Dermis blood vessel endothelial cell (primary cell): ENCODE measurements at places on chromosomes 12 and 14. TPM values are rescaled to one million over a fixed set of nuclear protein-coding genes. Genes with fewer than 3 reads are reported as not detected.
A peak's percentile ranks its signal among the peaks of the same experiment; 100 is the strongest.

Gene ATN1
- 12.1 and 18.7 TPM in 2 replicates for total RNA-seq

DNA sequence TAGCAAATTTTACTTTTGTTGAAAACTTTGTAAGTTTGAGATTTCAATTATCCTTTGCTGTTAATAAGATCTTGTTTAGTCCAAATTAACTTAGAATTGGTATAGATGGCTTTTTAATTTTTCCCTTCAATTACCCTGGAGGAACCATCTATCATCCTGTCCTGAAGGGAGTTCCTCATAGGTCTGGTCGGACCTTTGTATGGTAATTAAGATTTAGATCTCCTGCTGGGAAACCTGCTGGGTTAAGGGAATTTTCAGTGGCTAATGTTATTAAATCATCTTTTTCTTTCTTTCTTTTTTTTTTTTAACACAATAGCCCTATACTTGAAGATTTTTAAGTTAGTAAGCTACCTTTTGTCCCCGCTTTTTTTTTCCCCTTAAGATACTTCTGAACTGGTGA lies 63.0 kb upstream of the PRMT8 start:
- DNase-seq, result no peak

- DNase-seq, result no peak
These were observed 84.1 kb upstream of the TBX3 start for GRCh38 chr12:114767906-114768722.

Gene SLC41A2
- 6.7 and 19.4 TPM in 2 replicates for total RNA-seq

DNA sequence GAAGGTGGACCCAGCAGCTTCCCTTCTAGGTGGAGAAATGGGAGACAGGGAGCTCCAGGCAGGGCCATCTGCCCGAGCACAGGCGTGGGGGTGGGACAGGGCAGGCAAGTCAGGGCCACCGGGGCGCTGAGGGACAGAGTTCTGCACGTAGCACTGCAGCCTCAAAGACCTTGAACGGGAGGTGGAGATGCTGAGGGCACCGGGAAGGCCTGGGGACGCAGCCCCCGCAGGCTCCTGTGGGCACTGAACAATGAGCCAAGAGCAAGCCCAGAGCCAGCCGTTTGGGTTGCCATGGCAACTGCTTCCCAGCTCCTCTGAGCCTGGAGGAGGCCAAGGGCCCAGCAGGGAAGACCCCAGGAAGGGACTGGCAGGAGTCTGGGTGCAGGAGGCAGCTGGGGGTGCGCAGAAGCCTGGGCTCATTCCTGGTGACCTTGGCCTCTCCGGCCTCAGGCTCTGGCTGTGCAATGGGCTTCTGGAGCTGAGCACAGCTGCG lies 3.4 kb downstream of the LBHD2 start:
- no peak for DNase-seq

GRCh38 chr14:73237219-73237785 lies at the start of gene PAPLN:
Gene PAPLN (plus strand): TSS chr14:73237506. CDS start chr14:73239779, 2,273 bp downstream.
- DNase-seq, result peak; percentile 40

DNA sequence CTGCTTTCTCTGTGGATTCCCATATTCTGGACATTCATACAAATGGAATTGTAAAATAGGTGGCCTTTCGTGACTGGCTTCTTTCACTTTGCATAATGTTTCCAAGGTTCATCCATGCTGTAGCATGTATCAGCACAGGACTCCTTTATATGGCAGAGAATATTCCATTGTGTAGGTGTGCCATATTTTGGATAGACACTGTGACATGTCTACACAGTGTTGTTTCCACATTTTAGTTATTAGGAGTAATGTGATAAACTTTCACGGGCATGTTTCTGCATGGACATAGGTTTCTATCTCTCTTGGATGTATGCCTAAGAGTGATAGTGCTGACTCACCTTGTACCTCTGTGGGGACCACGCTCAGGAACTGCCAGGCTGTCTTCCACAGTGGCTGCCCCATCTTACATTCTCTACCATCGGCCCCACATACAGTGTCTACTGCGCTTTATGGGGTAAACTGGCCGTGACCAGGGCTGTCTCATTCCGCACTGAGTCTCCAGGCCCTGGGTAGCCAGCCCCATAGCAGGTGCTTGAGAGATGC lies 7.1 kb upstream of the KRT84 start:
- no peak for DNase-seq

GRCh38 chr14:86766469-86766868 lies 1226.5 kb downstream of the GALC start:
- DNase-seq, result no peak

Gene XPOT
- 52.9 and 78.2 TPM in 2 replicates for total RNA-seq

Gene AHNAK2
- total RNA-seq, result 24.5 and 40.5 TPM in 2 replicates

- DNase-seq, result no peak
These were observed 90.4 kb downstream of the PIWIL1 start for GRCh38 chr12:130428116-130428515.

DNA sequence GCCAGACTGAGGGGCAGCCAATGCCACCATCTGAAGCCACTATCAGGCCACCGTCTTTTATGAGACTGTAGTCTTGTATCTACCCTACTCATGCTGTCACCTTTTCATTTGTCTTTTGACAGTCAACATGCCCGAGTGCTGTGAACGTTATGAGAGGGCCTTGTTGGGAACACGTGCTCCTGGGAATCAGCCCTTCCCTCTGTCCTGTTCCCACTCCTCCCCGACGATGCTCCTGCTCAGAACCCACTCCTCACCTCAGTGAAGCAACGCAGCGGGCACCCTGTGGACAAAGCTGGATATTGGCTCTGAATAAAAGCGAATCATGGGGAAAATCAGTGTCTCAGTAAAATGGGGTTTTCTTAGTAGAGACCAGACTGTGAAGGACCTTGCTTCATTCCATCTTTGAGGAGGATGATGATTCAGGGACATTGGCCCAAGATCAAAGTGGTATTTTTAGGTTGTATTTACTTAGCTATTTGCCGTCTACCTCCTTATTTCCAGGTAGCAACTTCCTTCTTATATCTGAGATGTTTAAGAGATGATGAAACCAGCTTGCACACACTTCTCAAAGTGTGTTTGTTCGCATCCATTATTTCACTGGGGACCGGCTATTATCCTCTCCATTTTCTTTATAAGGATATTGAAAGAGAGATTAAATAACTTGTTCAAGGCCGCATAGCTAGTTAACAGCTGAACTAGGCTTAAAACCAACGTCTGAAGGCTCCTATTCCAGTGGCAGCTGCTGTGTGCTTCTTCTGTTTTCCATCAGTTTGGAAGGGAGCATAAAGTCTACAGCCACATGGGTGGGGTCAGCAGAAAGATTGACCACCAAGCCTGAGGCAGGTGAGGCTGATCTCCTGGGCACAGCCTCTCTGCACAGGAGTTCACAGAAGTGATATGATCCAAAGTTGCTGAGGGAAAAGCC lies 43.9 kb upstream of the CTDSP2 start:
- no peak for DNase-seq

- no peak for DNase-seq
These were observed 273.4 kb downstream of the FOXN3 start for GRCh38 chr14:89143595-89143994.

DNA sequence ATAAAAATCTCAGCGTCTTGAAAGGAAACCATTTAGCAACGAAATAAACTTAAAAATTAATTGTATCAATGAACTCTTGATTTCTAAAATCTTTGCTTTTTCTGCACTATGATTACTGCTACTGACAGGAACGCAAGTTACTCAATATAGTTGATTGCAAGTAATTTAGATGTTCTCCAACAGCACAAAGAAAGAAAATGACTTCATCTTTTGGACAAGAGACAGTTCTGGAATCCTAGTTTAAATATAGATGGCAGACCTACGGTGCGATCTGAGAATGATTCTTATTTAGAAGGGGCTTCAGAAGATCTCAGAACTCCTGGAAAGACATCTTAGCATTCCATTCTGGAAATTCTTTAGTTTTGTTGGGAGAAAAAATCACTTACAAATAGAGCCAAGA lies 1.4 kb upstream of the SUDS3 start:
- DNase-seq, result no peak

Gene CPNE8
- 27.8 and 29.4 TPM in 2 replicates for total RNA-seq

GRCh38 chr14:52950410-52950897 lies 396 bp downstream of the FERMT2 start:
- DNase-seq, result peak; percentile 71

DNA sequence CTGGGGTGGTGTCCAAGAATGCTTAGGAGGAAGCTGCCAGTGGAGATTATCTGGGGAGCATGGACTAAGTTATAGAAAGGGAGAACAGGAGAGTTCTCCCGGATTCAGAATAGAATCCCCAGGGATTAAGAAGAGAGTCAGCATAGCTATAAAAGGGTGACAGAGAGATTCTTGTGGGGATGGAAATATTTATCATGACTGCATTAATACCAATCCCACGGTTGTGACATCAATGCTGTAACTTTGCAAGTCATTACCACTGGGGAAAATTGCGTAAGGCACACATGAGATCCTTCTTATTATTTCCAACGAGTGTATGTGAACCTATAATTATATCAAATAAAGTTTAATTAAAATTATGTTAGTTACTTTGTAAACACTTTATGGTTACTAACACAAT lies 447.9 kb upstream of the TMEM132C start:
- DNase-seq, result no peak
